Sigmoid colon (tissue), 7 donors: ENCODE measurements at places on chromosomes 1 and 21. TPM values are rescaled to one million over a fixed set of nuclear protein-coding genes. Genes with fewer than 3 reads are reported as not detected.
A peak's percentile ranks its signal among the peaks of the same experiment; 100 is the strongest.

DNA sequence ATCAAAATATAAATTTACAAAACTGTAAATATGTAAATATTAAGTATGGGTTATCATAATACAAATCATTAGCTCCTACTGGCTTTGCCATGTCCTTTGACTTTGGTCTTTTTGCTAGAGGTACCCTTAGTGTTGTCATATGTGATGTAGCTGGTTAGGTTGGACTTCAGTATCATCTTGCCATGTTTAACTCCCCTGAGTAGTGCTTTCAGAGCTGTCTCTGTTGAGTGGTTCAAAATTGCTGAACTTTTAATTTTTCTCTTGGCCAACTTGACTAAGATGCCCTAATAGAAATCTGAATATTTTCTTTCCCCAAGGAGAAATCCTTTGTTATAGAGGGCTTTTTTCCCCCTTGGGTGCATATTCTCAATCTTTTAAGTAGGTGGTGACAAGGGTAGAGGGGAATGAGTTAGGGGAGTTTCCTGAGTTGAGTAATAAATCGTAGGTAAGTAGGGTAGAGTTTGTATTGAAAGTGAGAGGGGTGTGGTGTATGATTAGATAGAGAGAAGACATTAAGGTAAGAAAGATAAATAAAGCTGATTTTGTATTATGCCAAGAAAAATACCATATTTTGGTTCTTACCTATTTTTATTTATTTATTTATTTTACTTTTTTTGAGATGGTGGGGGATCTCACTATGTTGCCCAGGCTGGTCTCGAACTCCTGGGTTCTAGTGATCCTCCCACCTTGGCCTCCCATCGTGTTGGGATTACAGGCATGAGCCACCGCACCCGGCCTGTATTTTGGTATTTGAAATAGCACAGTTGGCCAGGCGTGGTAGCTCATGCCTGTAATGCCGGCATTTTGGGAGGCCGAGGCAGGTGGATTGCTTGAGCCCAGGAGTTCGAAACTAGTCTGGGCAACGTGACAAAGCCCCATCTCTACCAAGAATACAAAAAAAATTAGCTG lies 21.8 kb downstream of the RPRD2 start:
- no peak overlapping the region for H3K27ac ChIP-seq
- H3K36me3 ChIP-seq, result no peaks in the 10 kb centered on the region
- no peaks in the 10 kb centered on the region for H3K27me3 ChIP-seq
- DNase-seq, result no peak
- H3K4me3 ChIP-seq, result no peak overlapping the region
- H3K4me1 ChIP-seq, result peaks cover 30% of the 10 kb centered on the region

- peak overlapping the region; percentile 80 for H3K27ac ChIP-seq
- H3K27me3 ChIP-seq, result no peaks in the 10 kb centered on the region
- H3K36me3 ChIP-seq, result no peaks in the 10 kb centered on the region
These were observed 82.3 kb downstream of the SSBP3 start for GRCh38 chr1:54323921-54324250.

DNA sequence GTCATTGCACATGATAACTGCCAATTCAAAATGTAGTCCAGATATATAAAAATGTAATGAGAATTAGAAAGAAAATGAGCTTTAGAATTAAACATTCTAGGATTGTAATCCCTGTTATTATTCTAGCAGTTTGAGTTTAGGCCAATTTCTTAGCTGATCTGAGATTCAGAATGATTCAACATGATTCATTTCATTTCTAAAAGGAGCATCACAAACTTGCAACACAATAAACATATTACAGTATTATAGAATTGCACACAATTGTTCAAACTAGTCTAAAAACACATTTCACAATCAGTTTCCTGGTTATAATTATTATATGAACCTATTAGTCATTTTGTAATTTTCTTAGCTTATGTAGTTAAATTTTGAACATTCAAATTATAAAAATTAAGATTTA lies 43.3 kb upstream of the TSHB start:
- no peak for DNase-seq
- H3K36me3 ChIP-seq, result no peaks in the 10 kb centered on the region
- no peak overlapping the region for H3K4me3 ChIP-seq
- no peaks in the 10 kb centered on the region for H3K4me1 ChIP-seq

GRCh38 chr1:94096797-94097549 lies 24.0 kb downstream of the ABCA4 start:
- DNase-seq, result peak; percentile 80
- H3K27ac ChIP-seq, result peak overlapping the region; percentile 75
- peaks cover 70% of the 10 kb centered on the region for H3K4me1 ChIP-seq

GRCh38 chr1:68370101-68370915 lies 79.4 kb downstream of the RPE65 start:
- no peak for DNase-seq
- no peaks in the 10 kb centered on the region for H3K4me1 ChIP-seq
- H3K4me3 ChIP-seq, result no peak overlapping the region

GRCh38 chr1:181318858-181319235 lies 164.5 kb upstream of the CACNA1E start:
- no peaks in the 10 kb centered on the region for H3K36me3 ChIP-seq
- no peak for DNase-seq
- peaks cover 10% of the 10 kb centered on the region for H3K4me1 ChIP-seq
- no peak overlapping the region for H3K27ac ChIP-seq
- no peak overlapping the region for H3K4me3 ChIP-seq
- H3K27me3 ChIP-seq, result peaks cover 73% of the 10 kb centered on the region

GRCh38 chr1:100219883-100220282 lies 29.8 kb downstream of the DBT start:
- no peak overlapping the region for H3K27ac ChIP-seq
- H3K27me3 ChIP-seq, result no peaks in the 10 kb centered on the region
- H3K4me1 ChIP-seq, result no peaks in the 10 kb centered on the region
- no peak overlapping the region for H3K4me3 ChIP-seq
- DNase-seq, result no peak

- DNase-seq, result no peak
- no peak overlapping the region for H3K27ac ChIP-seq
- H3K36me3 ChIP-seq, result no peaks in the 10 kb centered on the region
- no peaks in the 10 kb centered on the region for H3K27me3 ChIP-seq
These were observed 89.5 kb downstream of the CNIH3 start for GRCh38 chr1:224705578-224705977.

ABCA4 gene
- 0.14 TPM for total RNA-seq

COL16A1 gene
- 57.4 TPM for total RNA-seq

ADAM30 gene
- not detected for total RNA-seq

GPR157 gene
- 2.8 TPM for total RNA-seq

ERG gene
- 4.1 TPM for total RNA-seq

DIPK1A gene
- total RNA-seq, result 19.1 TPM

HLX gene
- 38.8 TPM for total RNA-seq

S100A12 gene
- not detected for total RNA-seq

RGS18 gene
- total RNA-seq, result 1.8 TPM
